ENCODE measurements at places on chromosomes 5 and 9.

DNA sequence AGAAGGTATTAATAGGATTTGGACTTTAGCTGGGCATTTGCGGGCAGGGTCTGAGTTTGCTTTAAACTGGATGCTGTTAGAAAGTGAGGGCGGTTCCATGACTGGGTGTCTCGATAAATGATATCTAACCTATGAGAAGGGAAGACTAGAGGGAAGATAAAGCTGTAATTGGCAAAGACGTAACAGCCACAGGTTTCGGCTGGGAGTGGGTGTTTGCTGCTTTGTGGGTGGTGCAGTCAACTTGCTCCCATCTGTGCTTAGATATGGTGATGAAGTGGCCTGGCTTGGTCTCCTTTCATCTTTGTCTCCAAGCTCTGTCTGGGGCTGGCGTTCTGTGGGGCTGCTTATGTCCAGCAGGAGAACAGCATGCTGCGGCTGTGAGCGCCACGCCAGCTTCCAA, 23.3 kb downstream of the OR2V1 start:
- DNase-seq = no peak

DNA sequence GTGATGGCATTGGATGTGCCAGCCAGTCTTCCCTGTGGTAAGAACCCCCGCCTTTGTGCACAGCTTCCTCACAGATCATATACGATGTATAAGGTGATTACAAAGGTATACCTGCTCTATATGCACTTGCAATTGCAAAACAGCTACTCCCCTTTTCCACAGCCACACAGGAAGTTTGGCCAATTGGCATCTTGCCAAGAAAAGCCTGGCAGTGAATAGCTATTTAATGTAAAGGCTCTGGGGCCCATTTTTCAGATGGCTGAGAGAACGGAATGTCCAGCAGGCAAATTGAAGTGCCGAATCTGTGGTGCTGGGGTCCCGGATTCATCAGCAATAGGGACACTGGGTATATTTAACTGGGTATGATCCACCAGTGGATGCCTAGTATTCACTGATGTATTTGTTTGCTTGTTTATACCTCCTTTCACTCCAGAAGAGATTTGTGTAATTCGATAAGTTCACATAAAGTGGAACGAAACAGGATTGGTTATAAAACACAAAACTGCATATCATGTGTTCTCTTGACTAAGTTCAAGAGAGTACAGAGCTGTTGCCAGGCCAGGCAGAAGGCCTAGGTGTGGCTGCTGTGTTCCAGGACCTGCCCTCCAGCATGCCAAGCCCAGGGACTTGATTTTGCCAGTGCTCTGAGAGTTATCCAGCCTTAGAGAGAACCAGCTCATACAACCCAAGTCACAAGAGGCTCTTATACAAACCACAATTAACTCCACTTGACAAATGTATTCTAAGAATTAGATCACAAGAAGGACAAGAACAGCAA, 27.7 kb upstream of the GABRP start:
- no peak for DNase-seq

DNA sequence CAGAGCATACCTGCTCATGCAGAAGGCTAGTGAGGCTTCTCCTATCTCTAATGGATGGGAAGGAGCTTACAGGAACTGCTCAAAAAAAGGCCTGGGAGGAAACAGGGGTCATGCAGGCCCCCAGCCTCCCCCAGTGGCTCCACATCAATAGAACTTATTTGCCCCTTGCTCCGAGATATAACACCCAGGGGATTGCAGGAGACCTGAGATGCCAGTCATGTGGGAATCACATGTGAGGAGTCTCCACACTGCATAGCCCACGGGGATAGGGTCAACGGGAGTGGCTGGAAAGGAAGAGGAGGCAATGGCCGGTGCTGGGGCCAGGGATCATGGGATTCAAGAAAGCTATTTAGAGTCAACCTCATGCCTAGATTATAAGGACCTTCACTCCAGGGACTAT, 76.2 kb downstream of the NRG2 start:
- no peak for DNase-seq

- no peak for DNase-seq
Observed at GRCh38 chr9:108766626-108767161, 89.1 kb downstream of the ACTL7B start.

GRCh38 chr5:4945296-4945695, 194.8 kb upstream of the ADAMTS16 start:
- DNase-seq = no peak

DNA sequence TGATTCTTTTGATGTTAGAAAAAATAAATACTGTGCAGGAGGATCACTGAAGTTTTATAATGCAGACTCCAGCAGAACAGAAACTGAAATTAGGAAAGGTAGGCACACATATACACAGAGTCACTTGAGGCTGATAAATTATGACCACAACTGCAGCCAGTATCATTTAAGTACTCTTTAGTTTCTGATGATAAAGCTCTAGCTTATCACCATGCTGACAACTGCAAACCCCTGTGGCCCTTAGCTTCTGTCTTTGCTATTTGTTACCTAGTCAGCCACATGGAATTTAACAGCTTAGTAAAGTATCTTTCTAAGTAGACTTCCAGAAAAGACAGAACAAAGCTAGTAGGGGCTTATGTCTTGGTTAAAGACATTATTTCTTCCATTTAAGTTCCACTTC, 734.8 kb upstream of the CDH6 start:
- no peak for DNase-seq

DNA sequence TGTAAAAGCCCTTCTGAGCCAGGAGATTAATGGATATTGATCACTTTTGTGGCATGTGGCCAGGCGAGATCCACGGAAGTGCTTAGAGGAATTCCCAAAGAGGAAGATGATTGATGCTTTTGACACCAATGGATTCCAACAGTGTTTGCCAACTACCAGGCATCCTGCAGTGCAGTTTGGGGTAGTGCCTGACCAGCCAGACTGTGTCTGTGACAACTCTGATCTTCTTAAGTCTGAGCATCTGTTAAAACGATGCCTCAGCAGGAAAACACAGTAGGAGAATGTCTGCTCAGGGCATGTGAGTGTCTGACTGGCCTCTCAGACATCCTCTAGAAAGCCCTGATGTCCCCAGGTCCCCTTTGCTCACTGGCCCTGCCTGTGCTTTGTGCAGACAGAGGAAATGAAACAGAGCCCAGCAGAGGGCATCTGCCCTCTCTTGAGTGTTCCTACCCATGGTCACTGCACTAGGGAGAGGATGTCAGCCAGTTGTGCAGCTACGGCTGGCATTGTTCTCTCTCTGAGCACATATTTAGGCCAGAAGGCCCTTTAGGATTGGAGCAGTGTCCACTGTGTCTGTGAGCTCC, 57.0 kb downstream of the TRPC7 start:
- DNase-seq = no peak

- no peak for DNase-seq
Observed at GRCh38 chr5:148687871-148688270, 33.5 kb upstream of the HTR4 start.

DNA sequence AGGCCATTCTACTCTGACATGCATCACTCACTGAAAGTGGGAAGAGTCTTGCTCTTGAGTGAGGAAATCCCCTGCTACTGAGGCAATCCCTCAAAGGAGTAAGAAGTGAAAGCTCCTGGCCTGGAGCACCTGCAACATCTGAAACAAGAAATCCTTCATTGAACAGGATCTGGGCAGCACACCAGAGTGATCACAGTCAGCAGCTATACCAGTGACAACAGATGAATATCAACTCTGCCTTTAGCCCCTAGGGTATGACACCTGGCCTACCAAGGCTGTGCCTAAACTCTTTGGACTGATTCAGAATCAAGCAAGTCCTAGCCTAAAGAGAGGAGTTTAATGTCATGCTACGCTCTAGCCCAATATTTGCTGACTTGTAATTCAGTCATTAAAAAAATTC, 156.2 kb upstream of the CCDC152 start:
- no peak for DNase-seq

DNA sequence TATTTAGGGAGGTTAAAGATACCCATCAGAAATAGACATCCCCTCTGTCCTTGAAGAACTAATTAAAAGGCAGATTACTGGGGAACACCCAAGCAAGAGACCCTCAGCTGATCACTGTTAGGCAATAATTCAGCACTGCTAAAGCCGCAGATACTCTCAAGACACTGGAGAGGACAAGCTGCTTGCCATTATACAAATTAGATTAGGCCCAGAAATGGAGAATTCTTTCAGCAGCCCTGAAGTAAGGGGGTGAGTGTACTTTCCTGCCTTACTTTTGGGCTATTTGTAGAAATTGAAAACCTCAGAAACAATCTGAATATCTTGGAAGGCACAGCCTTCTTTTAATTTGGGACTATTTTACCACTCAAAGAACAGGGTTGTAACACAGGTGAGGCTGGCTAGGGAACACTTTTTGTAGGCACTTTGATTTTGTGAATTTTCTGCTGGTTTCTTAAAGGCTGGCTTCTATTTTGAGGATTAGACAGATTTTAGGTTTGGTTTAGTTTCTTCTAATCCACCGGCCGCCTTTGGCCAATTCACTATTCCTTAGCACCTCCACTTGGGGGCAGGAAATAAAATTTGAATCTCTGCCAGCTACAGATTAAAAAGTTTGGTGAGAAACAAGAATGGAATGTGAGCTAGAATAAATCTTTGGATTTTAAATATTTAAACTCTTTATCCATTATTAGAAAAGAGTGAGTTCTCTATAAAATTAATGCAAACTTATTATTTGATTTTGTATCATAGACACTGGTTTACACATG, 106.0 kb downstream of the SMARCA2 start:
- no peak for DNase-seq

- no peak for DNase-seq
Observed at GRCh38 chr5:81513473-81513872, 119.5 kb upstream of the ACOT12 start.

DNA sequence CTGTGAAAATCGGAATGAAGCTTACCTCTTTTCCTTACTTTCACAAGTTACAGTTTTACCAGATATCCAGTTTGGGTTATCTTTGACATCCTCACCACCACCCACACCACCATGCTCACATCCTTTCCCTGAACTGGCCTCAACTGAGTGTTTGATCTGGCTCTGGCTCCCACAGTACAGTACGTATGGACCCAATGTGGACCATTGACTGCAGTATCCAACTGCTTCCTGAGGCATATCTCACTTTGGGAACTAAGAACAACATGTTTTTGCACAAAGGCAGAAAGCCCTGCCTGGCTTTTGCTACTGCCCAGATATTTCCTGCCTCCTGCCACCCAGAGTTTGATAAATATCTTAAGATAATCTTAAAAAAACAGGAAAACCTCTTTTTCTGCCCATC, 1232.0 kb upstream of the CDH18 start:
- no peak for DNase-seq

GRCh38 chr5:86786955-86787354, 169.2 kb downstream of the COX7C start:
- no peak for DNase-seq

DNA sequence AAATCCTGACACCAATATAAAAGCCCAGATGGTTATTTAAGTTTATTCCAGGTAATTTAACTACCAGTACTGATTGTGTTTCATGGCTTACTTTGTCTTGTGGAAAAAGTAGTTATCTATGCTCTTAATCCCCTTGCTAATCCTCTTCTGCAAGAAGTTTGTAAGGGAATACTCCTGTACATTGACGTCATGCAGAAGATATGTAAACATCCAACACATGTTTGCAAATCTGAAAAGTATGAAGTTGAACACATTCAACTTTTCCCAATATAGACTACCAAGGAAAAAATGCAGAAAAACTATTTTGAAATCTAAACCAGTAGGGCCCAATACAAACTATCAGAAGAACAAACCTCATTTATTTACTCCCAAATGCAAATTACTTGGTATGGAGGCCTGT, 56.3 kb upstream of the ELL2 start:
- DNase-seq = no peak

GRCh38 chr9:114261987-114262386, 60.9 kb upstream of the ORM1 start:
- DNase-seq = no peak

GRCh38 chr5:95086927-95087815, 197.7 kb downstream of the MCTP1 start:
- no peak for DNase-seq

DNA sequence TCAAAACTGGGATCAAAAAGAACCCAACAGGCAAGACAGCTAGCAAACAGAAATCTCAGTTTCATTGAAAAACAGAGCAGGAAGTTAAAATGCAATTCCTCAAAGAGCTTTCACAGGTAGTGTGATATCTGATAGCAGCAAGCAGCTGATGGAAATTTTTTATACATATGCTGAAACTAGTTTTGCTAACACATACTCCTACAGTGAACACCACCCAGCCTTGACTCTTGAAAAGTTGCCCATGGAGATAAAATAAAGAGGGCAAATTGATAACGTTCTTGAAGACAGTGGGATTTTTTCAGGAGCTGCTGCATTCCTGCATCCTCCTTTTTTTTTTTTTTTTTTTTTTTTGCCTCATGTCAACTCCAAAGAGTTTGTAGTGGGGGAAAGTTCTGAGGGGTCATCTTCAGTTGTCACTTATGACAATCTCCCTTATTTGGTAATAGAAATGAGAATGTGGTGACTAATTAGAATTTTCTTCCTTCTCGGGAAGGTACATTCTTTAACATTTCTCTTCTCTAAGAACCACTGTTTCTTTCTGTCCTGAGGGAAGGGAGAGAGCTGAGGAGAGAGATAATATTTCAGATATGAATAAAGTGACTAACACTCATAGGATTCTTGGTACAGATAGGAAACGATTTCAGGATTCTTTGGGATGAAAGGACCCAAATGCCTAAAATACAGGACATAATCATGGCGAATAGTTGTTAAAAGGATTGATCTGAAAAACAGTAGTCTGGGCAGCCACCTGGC, 24.6 kb downstream of the SH3RF2 start:
- DNase-seq = no peak

- no peak for DNase-seq
Observed at GRCh38 chr9:100101608-100102007, 2.6 kb downstream of the INVS start.

- no peak for DNase-seq
Observed at GRCh38 chr5:73940026-73940425, 314.0 kb downstream of the ARHGEF28 start.

DNA sequence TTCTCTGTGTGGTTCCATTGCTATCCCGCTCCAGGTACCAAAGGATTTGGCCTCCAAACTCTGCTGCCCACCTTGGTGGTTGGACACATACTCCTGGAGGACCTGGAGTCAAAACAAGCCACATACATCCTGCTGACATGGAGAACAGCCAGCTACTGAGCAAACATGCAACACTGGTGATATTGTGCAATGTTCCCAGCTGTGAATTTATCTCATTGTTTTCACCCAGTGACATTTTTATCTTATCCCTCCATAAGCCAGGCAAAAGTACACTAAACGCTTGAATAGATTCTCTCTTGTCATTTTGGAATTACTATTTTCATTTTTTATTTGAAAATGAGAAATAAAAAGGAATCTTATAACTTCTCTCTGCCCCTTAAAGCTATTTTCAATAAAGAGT, 11.1 kb upstream of the CTSL start:
- no peak for DNase-seq

- no peak for DNase-seq
Observed at GRCh38 chr9:6869081-6869948, 111.5 kb downstream of the KDM4C start.

- DNase-seq = no peak
Observed at GRCh38 chr9:134661791-134662142, 20.2 kb downstream of the COL5A1 start.
